Glutamatergic neuron (in vitro differentiated cells): ENCODE measurements at places on chromosomes 13 and 19.

DNA sequence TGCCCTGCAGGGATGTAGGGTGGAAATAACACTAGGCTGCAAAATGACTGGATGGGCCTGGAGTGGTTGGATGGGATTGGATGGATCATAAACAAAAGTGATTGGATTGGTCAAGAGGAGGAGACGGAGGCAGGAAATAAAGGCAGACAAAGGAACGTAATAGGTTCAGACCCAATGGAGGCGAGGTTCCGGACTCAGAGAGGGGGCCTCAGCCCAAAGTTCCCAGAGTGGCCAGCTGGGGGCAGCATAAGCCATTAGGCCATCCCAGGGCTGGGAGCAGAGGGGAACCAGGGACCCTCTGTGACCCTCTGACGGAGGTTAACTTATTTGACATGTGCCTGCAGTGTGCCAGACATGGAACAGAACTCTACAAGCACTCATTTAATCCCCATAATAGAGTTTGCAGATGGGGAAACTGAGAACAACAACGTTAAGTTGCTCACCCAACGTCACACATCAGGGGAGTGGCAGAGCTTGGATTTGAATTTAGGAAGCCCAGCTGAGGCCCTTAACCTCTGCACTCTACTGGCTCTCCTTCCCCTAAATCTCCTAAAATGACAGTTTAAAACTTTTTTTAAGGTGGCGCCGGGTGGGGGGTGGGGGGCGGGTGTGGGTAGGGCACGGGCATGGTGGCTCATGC is 15.3 kb upstream of the MAP1S start:
- peaks cover 2% of the 10 kb centered on the region for H3K4me1 ChIP-seq
- no peak overlapping the region for H3K4me3 ChIP-seq
- no peaks in the 10 kb centered on the region for H3K36me3 ChIP-seq

DNA sequence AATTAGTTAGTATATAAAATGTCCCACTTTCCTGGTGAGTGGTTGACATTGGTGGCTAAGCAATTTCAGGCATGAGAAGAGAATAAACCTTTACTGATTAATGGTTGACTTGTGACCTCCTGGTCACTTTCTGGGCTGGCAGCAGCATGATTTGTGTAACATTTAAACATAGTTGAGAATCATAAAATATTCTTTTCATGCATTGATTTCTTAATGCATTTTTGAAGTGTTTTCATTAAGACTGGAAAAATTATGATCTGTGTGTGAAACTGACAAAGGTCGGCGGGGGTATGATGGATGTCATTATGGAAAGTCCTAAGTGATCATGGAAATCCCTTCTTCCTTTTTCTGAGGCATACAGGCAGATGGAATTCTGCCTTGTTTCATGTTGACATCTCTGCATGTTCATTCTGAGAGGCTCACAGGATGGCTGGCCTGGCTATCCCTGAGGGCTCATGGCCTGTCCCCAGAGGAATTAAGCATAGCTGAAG is 98.7 kb upstream of the RNF113B start:
- peak overlapping the region; percentile 79 for H3K4me3 ChIP-seq
- peak; percentile 76 for DNase-seq
- no peaks in the 10 kb centered on the region for H3K36me3 ChIP-seq
- peaks cover 9% of the 10 kb centered on the region for H3K27me3 ChIP-seq

GRCh38 chr13:29730253-29730652 is 120.2 kb downstream of the UBL3 start:
- peaks cover 19% of the 10 kb centered on the region for H3K36me3 ChIP-seq
- no peaks in the 10 kb centered on the region for H3K4me1 ChIP-seq
- H3K27me3 ChIP-seq: no peaks in the 10 kb centered on the region
- H3K4me3 ChIP-seq: no peak overlapping the region
- DNase-seq: no peak
- H3K27ac ChIP-seq: no peak overlapping the region

DNA sequence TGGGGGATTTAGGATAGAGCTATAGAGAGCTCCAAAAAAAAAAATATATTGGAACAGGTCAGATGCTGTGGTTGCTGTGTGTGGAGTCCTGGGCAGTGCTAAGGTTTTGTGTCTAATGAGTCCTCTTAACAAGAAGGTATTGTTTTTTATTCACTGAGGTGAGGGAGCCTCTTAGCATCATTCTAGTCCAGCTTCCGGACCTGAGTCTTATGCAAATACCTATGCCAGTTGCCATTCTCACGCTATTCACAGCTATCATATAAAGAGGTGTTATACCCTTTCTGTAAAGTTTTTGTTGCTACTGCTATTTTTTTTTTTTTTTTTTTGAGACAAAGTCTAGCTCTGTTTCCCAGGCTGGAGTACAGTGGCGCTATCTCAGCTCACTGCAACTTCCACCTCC is 1.4 kb downstream of the NLRP2 start:
- H3K4me3 ChIP-seq: peak overlapping the region; percentile 38
- H3K27me3 ChIP-seq: no peaks in the 10 kb centered on the region
- H3K4me1 ChIP-seq: no peaks in the 10 kb centered on the region
- DNase-seq: no peak
- no peaks in the 10 kb centered on the region for H3K36me3 ChIP-seq
- no peak overlapping the region for H3K27ac ChIP-seq

- H3K27me3 ChIP-seq: peaks cover 2% of the 10 kb centered on the region
- peak overlapping the region; percentile 79 for H3K4me3 ChIP-seq
- H3K4me1 ChIP-seq: peaks cover 34% of the 10 kb centered on the region
- H3K36me3 ChIP-seq: no peaks in the 10 kb centered on the region
- no peak for DNase-seq
Observed at GRCh38 chr19:46368116-46368515, 21.2 kb downstream of the PPP5C start.

DNA sequence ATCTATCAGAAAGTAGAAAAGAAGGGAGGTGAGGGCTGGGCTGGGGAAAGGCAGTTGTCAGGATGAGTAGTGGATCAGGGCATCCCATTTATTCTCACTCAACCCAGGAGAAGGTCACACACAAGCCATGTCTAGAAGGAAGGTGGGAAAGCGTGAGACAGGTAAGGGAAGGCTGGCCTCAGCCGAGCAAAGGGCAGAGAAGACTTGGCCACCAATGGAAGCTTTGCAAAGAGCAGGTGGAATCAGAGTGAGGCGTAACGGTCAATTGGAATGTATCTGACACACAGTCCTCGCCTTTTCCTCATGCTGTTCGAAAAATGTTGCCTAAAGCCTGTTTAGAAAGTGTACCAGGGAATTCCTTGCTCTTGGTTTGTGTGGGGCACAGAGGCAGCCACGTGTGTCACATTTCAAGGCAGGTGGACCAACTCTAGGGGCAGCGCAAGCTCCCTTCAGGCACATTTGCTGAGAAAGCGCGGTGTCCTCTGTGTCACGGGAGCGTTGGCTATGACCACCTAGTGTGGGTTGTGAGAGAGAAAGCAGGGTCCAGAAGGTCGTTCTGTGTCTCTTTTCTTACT is 118.8 kb upstream of the SPATA13 start:
- H3K4me3 ChIP-seq: no peak overlapping the region
- H3K27ac ChIP-seq: no peak overlapping the region
- H3K27me3 ChIP-seq: peaks cover 4% of the 10 kb centered on the region
